ENCODE measurements at places on chromosomes 12 and 14.
A peak's percentile ranks its signal among the peaks of the same experiment; 100 is the strongest.

GRCh38 chr12:79128956-79129355 is 264.4 kb downstream of the SYT1 start:
- no peak for DNase-seq

- no peak for DNase-seq
These were observed 9.1 kb upstream of the DPF3 start for GRCh38 chr14:72902801-72903530.

DNA sequence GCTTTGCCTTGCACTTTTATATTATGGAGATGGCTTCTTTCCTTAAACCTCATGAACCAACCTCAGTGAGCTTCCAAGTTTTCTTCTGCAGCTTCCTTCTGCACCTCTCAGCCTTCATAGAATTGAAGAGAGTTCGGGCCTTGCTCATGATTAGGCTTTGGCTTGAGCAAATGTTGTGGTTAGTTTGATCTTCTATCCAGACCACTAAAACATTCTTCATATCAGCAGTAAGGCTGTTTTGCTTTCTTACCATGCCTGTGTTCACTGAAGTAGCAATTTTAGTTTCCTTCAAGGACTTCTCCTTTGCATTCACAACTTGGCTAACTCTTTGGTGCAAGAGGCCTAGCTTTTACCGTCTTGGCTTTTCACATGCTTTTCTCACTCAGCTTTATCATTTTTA is 125.4 kb downstream of the SNAPC1 start:
- DNase-seq, result no peak

- no peak for DNase-seq
These were observed 27.1 kb upstream of the NR2C1 start for GRCh38 chr12:95100264-95101190.

DNA sequence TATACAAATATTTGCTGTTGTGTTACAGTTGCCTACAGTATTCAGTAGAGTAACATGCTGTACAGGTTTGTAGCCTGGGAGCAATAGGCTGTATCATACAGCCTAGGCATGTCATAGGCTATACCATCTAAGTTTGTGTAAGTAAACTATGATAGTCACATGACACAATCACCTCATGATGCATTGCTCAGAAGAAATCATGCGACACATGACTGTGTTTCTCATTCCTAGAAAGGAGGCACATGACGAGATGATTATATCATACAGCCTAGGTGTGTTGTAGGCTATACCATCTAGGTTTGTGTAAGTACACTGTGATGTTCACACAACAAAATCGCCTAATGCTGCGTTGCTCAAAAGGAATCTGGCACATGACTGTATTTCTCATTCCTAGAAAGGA is 31.9 kb downstream of the NOPCHAP1 start:
- no peak for DNase-seq

DNA sequence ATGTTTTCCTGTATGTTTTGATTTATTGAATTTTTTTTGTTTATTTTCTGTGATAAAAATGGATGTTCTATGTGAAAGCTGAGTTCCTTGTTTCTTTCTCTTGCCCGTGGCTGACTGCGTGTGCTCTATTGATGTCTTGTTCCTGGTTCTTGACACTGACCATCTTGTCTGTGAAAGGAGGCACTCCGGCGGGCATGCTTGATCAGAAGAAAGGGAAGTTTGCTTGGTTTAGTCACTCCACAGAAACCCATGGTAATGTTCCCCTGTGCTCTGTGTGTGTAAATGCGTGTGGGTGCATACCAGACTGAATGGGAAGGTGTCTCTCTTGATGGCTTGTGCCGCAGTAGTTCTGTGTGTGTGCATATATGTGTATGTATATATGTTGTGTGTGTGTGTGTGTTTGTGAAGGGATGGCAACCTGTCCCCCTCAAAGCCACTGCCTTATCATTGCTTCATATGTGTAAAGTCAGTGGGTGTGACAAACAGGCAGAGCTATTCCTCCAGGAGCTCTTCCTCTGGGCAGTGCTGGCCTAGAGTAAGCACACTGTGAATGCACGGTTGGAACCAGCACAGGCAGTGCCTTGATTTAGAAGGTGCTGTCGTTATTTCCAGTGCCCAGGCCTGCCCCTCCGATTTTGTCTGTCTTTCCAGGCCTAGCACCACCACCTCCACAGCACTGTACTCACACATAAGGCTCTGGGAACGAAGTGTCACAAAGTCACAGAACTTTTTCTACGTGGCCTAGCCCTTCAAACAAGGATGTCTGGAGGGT is 247.3 kb upstream of the FKBP4 start:
- DNase-seq, result no peak

DNA sequence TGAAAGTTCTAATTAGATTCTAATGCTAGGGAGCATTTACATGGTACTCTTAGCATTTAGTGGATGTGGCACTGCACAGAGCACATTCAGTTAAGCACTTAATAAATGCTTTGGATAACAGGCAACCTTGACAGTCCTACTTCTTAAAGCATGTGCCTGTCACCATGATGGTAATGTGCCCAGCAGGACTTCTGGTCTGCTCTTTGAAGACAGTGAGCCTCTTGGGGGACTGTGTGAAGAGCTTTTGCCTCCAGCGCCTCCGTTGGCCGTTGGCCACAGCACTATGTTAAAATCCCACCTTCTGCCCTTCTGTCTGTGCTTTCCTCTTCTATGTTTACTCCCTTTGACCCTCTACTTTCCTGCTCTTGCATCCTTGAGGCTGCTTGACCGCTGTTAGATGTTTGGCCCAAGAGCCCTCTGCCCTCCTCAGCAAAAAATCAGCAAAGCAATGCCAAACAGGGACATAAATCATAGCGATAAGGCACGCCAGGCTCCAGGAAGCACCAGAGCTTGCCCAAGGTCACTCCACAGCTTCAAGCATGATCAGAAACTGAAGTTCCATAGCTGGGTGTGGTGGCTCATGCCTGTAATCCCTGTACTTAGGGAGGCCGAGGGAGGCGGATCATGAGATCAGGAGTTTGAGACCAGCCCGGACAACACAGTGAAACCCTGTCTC is 8.3 kb downstream of the CDKL1 start:
- DNase-seq, result no peak

DNA sequence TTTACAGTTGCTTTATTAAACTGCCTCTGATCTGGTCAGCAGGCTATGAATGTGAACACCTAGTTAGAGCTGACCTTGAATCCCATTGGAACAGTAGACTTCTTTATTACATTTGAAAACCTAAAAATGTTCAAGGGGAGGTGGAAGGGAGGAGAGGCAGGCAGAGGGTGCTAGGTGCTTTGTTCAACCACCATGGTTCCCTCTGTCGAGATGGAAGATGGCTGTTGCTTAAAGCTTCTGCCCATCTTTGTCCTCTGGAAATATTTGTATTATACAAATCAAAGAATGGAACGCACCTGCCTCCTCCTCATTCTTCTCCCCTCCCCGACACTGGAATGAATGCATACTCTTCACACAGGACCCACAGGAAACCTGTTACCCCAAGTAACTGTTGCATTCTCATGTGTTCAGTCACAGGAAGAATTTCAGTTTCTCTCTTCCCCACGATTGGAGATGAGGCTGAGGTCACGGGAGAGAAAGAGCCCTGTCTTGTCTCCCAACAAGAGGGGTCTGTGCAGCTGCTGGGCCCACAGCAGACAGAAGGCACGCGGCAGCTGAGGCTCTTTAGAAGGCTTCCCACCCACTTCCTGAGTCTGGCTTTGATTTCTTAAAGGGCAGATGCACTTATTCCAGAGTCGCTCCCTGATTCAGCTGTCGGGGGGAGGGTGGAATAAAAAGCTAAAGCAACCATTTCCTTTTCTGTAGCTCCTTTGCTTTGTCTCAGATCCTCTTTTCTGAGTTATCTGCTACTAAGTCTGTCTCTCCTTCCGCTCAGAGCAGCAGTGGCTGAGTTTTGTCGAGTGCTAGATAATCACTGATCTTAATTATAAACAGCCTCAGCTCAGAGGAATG is 217.9 kb upstream of the BTG1 start:
- DNase-seq, result peak; percentile 30

DNA sequence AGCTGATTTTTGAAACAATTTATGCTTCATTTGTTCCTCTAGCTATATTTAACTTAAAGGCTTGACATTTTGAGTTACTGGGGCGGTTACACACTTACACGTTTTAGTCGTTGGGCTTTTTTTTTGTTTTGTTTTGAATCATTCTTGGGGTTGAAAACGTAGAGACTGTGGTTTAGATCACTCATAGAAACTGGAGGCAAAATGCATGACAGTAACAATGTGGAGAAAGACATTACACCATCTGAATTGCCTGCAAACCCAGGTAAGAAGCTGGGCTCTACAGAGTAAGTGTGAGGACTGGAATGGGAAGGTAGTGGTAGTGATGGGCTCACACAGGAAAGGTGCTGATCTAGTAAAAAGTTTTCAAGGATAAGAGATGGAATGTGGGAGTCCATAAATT is at the start of gene CLEC2D:
TSS of gene CLEC2D (plus strand) at position 180 of the 400 bp plus-strand sequence. CDS start at position 202, 22 bp downstream.
- no peak for DNase-seq

DNA sequence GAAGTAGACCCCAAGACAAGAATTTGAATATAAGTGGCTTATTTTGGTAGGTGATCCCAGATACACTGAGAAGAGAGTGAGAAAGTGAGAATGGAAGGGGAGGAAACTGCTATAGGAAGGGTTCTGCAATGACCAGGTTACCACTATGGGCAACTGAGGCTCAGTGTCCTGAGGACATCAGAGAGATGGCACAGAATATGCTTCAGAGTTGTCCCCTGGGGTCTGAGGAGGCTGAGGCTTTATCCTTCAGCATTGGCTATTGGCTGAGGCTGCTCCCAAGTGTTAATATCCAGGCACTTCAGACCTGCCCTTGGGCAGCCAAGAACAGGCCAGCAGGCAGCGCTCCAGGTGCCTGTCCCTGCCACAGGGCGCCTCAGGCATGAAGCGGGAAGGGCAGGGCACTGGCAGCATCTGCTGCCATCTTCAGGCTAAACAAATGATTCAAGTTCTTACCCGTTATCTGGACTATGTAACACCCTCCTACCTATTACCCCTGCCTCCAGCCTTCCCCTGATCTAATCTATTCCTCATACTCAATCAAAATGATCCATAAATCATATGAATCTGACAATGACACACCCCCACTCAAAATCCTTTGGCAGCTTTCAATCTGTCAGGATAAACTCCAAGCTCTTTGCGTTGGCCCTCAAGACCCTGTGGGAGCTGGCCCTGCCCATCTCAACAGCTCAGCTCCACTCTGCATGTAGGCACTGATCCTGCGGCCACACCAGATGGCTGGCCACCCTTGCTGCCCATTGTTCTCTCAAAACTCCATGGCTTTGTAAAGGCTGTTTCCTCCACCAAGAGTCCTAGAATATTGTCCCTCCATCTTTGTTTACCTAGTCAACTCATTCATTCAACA is 42.4 kb downstream of the CKAP4 start:
- no peak for DNase-seq

DNA sequence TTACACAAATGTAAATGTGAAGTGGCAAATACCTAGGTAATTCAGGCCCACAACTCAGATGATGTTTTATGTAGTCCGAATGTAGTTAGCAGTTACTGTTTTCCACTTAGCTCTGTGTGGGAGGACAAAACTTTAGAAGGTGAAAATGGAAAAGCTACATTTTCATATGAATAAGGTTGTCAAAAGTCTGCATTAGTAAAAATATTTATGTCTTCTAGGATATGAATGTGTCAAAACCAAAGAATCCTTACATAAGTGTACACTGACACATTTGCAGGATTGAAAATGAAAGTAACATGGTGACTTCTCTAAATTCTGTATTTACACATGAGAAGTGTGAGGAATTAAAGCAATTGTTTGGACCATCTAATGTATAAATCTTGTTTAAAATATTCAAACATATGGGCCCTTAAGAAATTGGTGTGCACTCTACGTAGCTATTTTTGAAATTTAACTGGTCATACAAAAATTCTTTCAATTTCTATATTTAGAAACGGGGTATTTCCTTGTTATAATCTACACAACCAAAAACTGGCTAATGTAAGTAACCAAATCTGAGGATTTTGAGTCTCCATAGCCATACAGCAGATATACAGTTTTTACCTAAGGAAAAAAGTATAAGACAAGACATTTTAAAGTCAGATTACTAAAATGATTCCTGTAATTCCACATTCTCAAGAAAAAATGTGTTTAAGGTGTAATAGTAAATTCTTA is 5.4 kb downstream of the CDKN1B start:
- no peak for DNase-seq
